ENCODE measurements at places on chromosomes 12 and 14.

DNA sequence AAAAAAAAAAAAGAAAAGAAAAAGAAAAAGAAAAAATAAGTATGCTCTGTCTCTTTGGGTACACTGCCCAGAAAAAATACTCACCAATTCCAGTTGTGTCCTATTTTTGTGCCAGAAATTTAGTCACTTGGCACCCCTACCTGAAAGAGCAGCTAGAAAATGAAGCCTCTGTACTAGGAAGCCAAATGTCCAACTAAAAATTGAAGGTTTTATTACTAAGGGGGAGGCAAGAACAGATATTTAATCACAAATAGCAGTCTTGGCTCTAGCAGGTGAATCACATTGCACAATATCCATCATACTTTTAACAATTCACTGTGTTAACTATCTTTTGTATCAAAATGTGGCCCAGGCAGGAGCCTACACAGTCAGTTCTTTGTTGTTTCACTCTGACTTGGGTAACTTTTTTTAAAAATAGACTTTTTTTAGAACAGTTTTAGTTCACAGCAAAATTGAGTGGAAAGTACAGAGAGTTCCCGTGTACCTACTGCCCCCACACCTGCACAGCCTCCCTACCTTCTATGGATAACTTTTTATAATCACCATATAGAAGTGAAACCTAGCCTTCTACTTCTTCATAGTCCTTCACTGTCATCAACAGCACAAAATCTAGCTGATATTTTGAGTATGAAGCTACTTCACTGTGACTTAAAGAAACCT is 87.1 kb upstream of the ATF7IP start:
- no peak for DNase-seq

DNA sequence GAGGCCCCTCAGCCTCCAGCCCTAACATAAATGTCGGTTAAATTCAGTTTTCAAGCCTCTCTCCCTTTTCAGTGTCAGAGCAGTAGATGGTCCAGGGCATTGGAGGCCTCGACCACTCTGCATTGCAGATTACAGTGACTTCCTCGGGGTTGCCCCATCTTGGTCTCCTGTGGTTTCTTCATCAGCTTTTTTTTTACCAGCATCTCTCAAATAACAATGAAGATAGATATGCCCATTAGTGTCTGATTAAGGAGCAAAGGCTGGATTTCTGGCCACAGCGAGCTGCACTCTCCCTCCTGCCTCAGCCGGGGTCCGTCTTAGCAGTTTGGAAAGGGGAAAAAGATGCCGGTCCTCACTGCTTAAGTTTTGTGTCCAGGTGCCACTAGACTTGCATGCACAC is 49.7 kb downstream of the C14orf132 start:
- no peak for DNase-seq

DNA sequence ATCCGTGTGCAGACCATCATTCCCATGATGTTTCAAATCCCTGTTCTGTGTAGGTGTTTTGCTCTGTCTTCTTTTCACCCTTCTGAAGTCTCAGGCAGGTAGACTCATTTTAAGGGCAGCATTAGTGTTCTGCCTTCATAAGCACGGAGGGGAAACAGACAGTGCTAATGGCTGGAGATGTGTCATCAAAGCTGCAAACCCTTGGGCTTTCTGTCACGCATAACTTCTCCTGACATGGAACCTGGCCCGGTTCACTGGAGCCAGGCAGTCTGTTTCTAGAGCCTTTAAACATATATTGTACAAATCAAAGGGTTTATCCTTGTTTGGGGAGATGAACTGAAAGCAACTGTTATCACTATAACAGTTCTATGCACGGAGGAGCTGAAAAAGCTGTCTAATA is 141.4 kb downstream of the TMEM132D start:
- DNase-seq: no peak

- no peak for DNase-seq
Observed at GRCh38 chr12:91056488-91056887, 1.3 kb downstream of the KERA start.

GRCh38 chr12:22743700-22744099 is 118.7 kb downstream of the ETNK1 start:
- DNase-seq: no peak

- DNase-seq: no peak
Observed at GRCh38 chr12:57861967-57862366, 15.4 kb upstream of the CTDSP2 start.

- no peak for DNase-seq
Observed at GRCh38 chr14:87397499-87397898, 595.5 kb downstream of the GALC start.

- DNase-seq: no peak
Observed at GRCh38 chr14:104277416-104278213, 139.2 kb downstream of the KIF26A start.
